ENCODE measurements at places on chromosomes 16 and 17.

- no peak for DNase-seq
These were observed 70.9 kb upstream of the KIFC3 start for GRCh38 chr16:57873218-57873617.

GRCh38 chr16:85912211-85912974 is 13.4 kb downstream of the IRF8 start:
- no peak for DNase-seq

- DNase-seq, result no peak
These were observed 1.6 kb upstream of the PECAM1 start for GRCh38 chr17:64392300-64392699.

DNA sequence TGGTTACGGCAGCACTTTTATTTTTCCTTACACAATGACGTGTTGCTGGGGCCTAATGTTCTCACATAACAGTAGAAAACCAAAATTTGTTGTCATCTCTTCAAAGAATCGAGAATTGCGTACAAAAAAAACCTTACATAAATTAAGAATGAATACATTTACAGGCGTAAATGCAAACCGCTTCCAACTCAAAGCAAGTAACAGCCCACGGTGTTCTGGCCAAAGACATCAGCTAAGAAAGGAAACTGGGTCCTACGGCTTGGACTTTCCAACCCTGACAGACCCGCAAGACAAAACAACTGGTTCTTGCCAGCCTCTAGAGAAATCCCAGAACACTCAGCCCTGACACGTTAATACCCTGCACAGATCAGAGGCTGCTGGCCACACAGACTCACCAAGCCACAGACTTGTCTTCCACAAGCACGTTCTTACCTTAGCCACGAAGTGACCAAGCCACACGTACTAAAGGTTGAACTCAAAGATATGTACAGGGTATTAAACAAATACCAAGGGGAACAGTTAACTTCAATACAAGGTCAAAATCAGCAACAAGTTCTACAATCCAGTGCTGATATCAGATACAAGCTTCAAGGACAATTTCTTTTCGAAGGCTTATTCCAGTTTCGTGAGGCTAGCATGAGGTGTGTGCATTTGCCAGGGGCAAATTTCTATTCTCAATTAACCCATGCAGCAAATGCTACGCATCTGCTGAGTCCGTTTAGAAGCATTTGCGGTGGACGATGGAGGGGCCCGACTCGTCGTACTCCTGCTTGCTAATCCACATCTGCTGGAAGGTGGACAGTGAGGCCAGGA is 2.4 kb downstream of the ACTG1 start:
- DNase-seq, result no peak

DNA sequence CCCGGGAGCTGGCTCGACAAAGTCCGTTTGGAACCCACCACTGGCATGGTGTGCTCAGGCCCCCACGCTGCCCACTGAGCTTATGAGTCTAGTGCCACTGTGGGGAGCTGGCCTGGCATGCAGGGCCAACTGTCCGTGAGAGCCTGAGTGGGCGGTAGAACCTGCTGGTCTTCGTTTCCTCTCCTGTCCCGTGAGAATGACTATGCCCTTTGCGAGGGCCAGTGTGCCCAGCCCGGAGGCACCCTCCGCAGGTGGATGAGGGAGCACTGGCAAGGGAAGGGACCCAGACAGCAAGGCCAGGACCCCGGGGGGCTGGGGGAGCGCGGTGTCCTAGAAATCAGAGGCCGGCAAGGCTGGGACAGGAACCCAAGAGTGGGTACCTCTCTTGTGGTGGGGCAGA is 3.2 kb downstream of the BAIAP3 start:
- no peak for DNase-seq

- DNase-seq, result no peak
These were observed 32.0 kb upstream of the IL34 start for GRCh38 chr16:70614208-70614951.

GRCh38 chr16:57263541-57264351 is 18.7 kb downstream of the ARL2BP start:
- no peak for DNase-seq

DNA sequence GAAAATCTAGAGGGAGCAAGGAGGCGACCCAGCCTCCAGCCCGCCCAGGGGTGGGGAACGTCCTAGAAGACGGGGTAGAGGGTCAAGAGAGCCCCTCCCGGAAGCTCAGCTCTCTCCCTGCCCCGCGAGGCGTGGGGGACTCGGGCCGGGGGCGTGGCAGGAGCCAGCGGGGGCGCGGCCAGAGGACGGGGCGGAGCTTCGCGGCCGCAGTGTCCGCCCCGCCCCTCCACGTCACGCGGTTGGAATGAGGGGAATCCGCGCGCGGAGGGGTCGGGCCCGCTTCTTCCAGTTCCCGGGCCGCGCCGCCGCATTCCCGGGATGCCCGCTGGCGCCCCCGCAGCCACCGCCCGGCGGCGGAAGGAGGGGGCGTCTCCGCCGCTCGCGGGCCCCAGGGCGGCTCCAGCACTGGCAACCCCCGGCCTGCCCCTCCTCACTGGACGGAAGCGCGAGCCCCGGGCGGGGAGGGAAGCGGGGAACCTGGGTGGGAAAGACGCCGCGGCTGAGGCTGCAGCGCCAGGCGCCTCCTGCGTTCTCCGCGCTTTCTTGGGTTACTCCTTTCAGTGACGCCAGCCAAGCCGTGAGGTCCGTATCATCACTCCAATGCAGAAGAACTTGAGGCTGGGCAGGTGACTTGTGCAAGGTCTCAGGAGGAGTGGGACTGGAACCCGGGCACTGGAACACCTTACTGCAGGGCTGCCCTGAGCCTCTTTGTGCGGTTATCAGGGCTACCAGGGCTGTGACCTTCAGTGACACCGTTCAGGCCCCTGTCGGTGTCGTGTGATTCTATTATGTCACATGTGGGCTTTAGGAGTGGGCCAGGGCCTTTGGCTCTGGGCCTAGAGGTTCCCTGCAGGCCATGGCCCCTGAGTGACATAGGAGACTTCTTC is 4.3 kb downstream of the MYO1C start:
- DNase-seq, result peak; percentile 20

GRCh38 chr16:56641166-56641565 is 2.7 kb downstream of the MT1A start:
- DNase-seq, result no peak

GRCh38 chr17:60149691-60150582 is at the start of gene CA4:
TSS of gene CA4 (plus strand) at chr17:60149973. CDS start at chr17:60150035, 62 bp downstream.
- no peak for DNase-seq

DNA sequence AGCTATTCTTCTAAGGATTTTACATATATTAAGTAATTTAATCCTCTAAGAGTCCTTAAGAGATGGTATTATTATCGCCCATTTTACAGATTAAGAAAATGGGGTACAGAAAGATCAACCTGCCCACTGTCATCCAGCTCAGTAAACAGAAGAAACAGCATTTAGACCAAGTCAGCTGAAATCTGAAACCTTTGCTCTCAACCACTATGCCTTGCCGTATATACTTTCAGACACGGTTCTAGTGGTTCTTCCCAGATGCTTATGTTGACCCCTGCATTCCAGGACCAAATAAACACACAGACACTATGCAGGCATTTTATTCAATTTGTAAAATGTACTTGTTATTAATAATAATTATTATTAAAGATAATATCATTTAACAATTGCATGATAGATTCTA is 854.8 kb downstream of the KCNJ2 start:
- no peak for DNase-seq

DNA sequence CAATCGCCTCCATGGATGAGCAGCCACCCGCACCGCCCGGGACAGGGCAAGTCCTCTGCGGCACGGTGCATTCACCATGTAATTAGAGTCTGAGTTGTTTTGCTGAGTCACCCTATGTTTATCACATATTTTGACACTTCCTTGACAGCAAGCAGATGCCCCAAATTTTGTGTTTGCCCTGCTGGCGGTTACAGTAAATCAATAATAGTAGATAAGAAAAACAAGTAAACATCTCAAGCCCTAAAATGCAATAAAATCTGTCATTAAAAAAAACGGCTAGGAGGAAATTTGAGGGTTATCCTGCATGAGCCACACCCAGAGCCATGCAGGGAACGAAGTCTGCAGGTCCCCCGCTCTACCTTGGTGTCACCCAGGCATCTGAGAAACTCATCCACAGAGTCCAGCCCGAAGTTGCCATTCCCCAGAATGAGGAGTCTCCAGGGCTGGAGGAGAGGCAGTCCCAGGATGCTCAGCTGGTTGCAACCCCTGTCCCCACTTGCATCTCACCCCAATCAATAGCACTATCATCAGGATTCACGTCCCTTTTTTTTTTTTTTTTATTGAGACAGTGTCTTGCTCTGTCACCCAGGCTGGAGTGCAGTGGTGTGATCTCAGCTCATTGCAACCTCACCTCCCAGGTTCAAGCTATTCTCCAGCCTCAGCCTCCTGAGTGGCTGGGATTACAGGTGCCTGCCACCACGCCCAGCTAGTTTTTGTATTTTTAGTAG is 16.5 kb upstream of the ST6GALNAC1 start:
- DNase-seq, result no peak
